Lung (tissue), 17 donors: ENCODE measurements at places on chromosomes 4 and X. TPM values are rescaled to one million over a fixed set of nuclear protein-coding genes. Genes with fewer than 3 reads are reported as not detected.

GRCh38 chrX:128020701-128021100 is 31.5 kb downstream of the ACTRT1 start:
- H3K4me1 ChIP-seq, result no peaks in the 10 kb centered on the region
- H3K27ac ChIP-seq, result no peak overlapping the region
- H3K36me3 ChIP-seq, result no peaks in the 10 kb centered on the region
- no peak overlapping the region for H3K4me3 ChIP-seq
- no peaks in the 10 kb centered on the region for H3K27me3 ChIP-seq

- H3K36me3 ChIP-seq, result no peaks in the 10 kb centered on the region
- H3K4me1 ChIP-seq, result no peaks in the 10 kb centered on the region
- no peaks in the 10 kb centered on the region for H3K27me3 ChIP-seq
- no peak overlapping the region for H3K27ac ChIP-seq
- H3K4me3 ChIP-seq, result no peak overlapping the region
These were observed 103.4 kb downstream of the SLC7A11 start for GRCh38 chr4:138138774-138139173.

- H3K27ac ChIP-seq, result peak overlapping the region; percentile 62
- H3K4me3 ChIP-seq, result no peak overlapping the region
- peaks cover 6% of the 10 kb centered on the region for H3K4me1 ChIP-seq
- peak; percentile 39 for DNase-seq
- no peaks in the 10 kb centered on the region for H3K36me3 ChIP-seq
- peaks cover 50% of the 10 kb centered on the region for H3K27me3 ChIP-seq
These were observed 6.7 kb upstream of the HSD17B10 start for GRCh38 chrX:53440621-53441517.

DNA sequence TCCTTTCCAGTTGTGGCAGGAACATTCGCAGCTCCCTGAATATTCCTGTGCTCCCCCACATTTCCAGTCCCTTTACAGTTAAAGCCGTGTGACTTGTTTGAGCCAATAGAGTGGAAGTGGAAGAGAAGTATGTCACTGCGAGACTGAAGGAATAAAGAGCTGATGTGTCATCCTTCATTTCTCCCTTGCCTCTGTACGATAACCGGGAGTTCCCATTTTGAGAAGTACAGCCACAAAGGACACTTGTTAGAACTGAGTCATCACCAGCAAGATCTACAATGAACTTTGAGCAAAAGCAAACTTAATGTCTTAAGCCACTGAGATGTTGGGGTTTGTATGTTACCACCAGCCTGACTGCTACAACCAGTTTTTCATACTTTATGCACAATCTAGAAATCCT is 92.3 kb downstream of the SPRY1 start:
- H3K27me3 ChIP-seq, result no peaks in the 10 kb centered on the region
- H3K36me3 ChIP-seq, result no peaks in the 10 kb centered on the region
- H3K27ac ChIP-seq, result no peak overlapping the region
- no peak for DNase-seq

Gene TMEM31
- 0.65 TPM for total RNA-seq

Gene SPANXD
- not detected for total RNA-seq

Gene DOK7
- total RNA-seq, result 0.63 TPM

Gene SCD5
- total RNA-seq, result 21.4 TPM
